Kidney epithelial cell (primary cell): ENCODE measurements at places on chromosomes 3 and 15. TPM values are rescaled to one million over a fixed set of nuclear protein-coding genes. Genes with fewer than 3 reads are reported as not detected.

DNA sequence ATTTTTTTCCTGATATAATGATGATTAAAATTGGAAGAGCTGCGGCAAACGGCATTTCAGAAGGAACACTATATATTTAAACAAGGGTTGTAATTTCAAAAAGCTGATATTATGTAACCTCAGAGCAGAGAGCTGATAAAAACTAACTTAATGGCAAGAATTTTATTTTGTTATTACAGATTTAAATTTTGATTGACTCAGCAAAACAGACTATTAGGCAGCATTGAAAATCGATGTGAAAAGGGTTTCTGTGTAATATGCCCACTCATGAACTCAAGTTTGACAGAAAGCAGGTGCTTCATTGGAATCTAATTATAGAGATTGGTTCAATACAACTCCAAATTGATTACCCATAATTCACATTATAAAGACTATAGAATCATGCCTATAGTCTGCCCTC is 24.9 kb upstream of the LRIG1 start:
- DNase-seq = no peak

DNA sequence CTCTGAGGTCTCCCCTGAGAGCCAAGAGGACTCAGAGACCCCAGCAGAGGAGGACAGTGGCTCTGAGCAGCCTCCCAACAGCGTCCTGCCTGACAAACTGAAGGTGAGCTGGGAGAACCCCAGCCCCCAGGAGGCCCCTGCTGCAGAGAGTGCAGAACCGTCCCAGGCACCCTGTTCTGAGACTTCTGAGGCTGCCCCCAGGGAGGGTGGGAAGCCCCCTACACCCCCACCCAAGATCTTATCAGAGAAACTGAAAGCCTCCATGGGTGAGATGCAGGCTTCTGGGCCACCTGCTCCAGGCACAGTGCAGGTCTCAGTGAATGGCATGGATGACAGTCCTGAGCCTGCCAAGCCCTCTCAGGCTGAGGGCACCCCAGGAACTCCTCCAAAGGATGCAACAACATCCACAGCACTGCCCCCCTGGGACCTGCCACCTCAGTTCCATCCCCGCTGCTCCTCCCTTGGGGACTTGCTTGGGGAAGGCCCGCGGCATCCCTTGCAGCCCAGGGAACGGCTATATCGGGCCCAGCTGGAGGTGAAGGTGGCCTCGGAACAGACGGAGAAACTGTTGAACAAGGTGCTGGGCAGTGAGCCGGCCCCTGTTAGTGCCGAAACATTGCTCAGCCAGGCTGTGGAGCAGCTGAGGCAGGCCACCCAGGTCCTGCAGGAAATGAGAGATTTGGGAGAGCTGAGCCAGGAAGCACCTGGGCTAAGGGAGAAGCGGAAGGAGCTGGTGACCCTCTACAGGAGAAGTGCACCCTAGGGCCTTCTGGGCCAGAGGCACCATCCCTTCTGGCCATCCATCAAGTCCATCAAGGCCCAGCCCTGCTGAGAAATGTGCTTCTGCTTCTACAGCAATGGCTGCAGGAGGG is 23.6 kb downstream of the PLEKHO2 start:
- no peak for DNase-seq

DNA sequence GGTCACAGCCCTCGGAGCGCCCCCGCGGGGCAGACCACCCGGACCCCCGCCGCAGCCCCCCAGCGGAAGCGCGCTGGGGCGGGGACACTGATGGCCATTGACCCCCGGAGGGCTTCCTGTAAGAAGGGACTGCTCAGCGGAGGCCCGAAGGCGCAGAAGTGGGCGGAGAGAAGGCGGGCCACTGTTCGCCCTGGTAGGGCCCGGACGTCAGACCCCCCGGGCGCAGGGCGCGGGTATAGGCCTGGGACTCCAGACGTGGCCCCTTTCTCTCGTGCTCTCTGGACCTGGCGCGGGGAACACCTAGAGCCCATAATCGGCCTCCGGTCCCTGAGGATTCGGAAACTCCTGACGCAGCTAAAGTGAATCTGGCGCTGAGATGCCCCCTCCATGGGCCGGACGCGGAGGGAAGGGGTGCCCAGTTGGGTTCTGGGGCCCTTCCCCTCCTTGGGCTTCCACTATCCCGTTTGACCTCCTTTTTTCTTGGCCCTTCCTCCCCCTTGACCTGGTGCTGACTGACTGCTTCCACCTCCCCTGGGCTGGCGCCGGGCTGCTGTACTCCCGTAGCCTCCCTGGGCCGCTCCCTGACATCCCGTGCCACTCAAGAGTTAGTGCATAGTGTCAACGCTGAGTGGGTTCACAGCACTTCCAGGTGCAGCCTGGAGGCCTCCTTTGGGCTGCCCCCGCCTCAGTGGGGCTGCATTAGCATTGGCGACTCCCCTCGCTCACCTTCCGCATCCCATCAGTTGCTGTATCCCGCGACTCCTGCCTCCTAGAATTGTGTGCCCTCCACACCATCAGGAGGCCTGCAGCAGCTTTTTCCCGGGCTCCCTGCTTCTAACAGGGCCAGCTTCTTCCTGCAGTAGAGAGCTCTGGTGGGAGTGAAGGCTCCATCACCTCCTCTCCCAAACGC is 694 bp downstream of the ABTB1 start:
- DNase-seq = no peak

GRCh38 chr3:55511895-55512570 is 24.9 kb upstream of the WNT5A start:
- no peak for DNase-seq

- no peak for DNase-seq
Observed at GRCh38 chr3:124113485-124113884, 121.6 kb upstream of the ROPN1 start.

The ARL14 gene
- 0.08 and 0.21 TPM in 2 replicates for total RNA-seq

The THSD4 gene
- total RNA-seq = 17.7 and 19.6 TPM in 2 replicates

The GP9 gene
- total RNA-seq = not detected in 2 replicates
